ENCODE measurements at places on chromosomes 12 and 14.

DNA sequence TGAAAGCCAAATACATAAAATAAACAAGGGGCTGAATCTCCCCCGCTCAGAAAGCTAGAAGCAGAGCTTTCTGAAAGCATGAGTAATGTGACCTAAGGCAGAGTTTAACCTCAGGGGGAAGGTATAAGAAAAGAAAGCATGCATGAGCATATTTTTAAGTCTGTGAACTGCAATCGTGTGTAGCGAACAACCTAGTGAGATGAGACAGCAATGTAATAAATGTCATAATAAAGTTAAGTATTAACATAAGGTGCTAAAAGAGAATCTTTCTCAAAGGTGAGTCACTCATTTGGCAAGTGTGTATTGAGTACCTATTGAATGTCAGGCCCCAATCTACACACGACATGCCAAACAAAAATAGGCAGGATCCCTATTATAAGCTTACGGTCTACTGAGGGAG, 14.2 kb upstream of the WDR20 start:
- DNase-seq = no peak

- DNase-seq = no peak
Measured at GRCh38 chr14:22920697-22921096, 1.7 kb upstream of the RBM23 start.

- no peak for DNase-seq
Measured at GRCh38 chr12:3214526-3215365, 137.6 kb downstream of the TSPAN9 start.

GRCh38 chr12:12903642-12904609, 12.6 kb downstream of the GPRC5A start:
- DNase-seq = no peak

DNA sequence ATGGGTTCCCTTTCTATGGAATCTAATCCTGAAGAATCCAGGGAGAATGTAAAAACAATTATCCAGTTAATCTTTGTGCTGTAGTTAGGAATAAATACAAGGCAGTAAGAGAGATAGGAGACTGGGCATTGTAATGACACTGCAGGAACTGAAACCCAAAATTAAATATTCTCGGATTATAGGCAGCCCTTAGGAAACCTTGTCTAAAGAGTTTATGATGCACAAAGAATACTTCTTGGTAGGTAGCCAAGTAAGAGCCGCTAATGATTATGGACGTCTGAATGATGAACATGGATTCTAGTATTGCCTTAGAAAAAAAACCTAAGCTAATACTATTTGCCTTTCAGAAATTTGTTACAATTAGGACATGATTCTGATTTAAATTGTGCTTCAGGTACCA, 165.4 kb upstream of the LRIG3 start:
- DNase-seq = no peak

- DNase-seq = no peak
Measured at GRCh38 chr14:32980178-32980901, 41.7 kb downstream of the NPAS3 start.

GRCh38 chr12:2902272-2902880, 11.7 kb downstream of the TULP3 start:
- DNase-seq = no peak
